Fibroblast of skin of left biceps (primary cell): ENCODE measurements at places on chromosomes 2 and 18.

DNA sequence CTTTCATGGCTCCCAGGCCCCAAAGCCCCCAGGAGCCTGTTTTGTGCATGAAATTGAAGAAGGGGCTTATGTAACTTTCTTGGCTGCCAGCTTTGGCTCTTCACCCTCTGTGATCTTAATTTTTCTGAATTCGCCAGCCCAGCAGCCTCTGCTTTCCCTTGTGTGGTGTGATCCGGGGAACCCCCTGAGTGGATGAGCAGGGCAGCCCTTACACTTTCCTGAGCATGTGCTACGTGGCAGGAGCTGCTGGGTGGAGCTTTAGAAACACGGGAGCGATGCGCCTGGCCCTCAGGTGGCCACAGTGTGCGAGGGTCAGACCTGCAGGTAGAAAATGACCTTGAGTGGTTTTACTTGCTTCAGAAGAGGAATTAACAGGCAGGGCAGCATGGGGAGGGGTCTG is 76.4 kb upstream of the MCFD2 start:
- DNase-seq: no peak

GRCh38 chr2:64478502-64479230 is 24.7 kb downstream of the LGALSL start:
- DNase-seq: no peak

GRCh38 chr2:236086971-236087465 is 81.2 kb downstream of the GBX2 start:
- DNase-seq: no peak

DNA sequence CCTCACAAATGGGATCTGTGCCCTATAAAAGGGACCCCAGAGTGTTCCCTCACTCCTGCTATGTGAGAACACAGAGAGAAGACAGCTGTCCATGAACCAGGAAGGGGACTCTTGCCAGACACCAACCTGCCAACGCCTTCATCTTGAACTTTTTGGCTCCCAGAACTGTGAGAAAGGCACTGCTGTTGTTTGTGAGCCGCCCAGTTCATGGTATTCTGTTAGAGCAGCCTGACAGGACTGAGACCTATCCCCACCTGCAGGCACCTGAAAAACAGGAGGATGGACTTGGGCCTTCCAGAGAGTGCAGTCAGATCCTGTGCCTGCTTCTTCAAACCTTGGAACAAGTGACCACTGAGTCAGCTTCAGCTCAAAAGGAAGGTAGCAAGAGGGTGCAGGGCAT is 51.4 kb downstream of the CRACDL start:
- no peak for DNase-seq

DNA sequence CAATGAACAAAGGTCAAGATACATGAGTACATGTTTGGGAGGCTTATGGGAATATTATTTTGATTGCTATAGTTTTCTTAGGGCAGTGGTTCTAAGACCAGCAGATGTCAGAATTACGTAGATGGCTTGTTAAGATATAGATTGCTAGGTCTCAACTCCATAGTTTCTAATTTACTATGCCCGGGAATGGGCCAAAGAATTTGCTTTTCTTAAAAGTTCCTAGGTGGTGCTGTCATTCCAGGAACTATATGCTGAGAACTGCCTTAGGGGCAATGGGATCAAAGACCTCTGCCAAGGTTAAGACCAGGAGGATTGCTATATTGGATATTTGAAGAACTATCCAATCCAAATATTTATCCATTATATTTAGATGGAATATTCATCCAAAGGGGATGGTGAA is 141.8 kb downstream of the FSIP2 start:
- no peak for DNase-seq

GRCh38 chr2:70041663-70042062 is 45.6 kb upstream of the PCBP1 start:
- peak; percentile 12 for DNase-seq

GRCh38 chr2:219998714-219999227 is 371.3 kb downstream of the SLC4A3 start:
- DNase-seq: no peak

- DNase-seq: no peak
Observed at GRCh38 chr18:78719821-78720220, 259.8 kb upstream of the SALL3 start.

DNA sequence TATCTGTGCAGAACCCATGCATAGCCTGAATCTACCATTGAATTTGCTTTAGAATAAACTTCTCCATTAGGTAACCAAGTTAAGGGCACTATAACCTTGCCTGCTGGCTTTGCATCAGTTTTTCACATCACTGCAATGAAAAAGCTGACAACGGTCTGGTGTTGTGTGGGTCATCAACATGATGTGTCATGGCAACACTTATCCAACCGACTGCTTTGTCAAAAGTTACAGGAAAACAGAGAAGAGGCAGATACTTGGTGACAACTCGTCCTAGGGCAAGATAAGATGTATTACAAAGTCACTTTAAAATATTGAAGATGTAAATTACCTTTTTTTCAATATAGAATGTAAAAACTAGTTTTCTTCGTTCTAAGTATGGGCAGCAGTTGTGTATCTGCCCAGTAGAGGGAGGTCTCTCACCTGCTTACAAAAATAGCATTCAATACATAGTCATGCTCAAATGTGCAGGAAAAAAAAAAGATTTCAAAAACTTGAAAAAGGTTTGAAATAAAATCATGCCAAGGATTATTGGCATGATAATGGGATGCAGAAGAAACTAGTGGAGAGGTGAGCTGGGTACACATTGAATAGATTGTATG is 96.3 kb downstream of the EVA1A start:
- DNase-seq: no peak

- no peak for DNase-seq
Observed at GRCh38 chr18:22883179-22883578, 49.9 kb upstream of the RBBP8 start.
